ENCODE measurements at places on chromosomes 5 and 9. TPM values are rescaled to one million over a fixed set of nuclear protein-coding genes. Genes with fewer than 3 reads are reported as not detected.

Gene SPEF2
- total RNA-seq: 4.4 TPM

Gene SPINK7
- total RNA-seq: not detected

Gene PRUNE2
- total RNA-seq: 304 TPM

Gene SHB
- 29.3 TPM for total RNA-seq

Gene FOXD4L4
- total RNA-seq: 0.19 TPM

Gene SLC34A1
- not detected for total RNA-seq

Gene PCDHA4
- total RNA-seq: 0.90 TPM

Gene DEPDC1B
- 1.3 TPM for total RNA-seq

Gene S100Z
- 0.87 TPM for total RNA-seq

Gene DRD1
- 0.62 TPM for total RNA-seq

Gene ITGA1
- total RNA-seq: 132 TPM

Gene TLX3
- not detected for total RNA-seq

Gene PHYHD1
- 33.0 TPM for total RNA-seq

Gene ZCCHC7
- total RNA-seq: 30.5 TPM

Gene RNF208
- total RNA-seq: 3.4 TPM

Gene TMEM174
- total RNA-seq: not detected

Gene ADCY2
- 9.3 TPM for total RNA-seq

Gene NRARP
- total RNA-seq: 26.6 TPM

Gene SLIT3
- total RNA-seq: 108 TPM
